ENCODE measurements at places on chromosomes 5 and 9. TPM values are rescaled to one million over a fixed set of nuclear protein-coding genes. Genes with fewer than 3 reads are reported as not detected.

Gene MACIR
- total RNA-seq, result 4.6 TPM

Gene DBN1
- 211 TPM for total RNA-seq

Gene RAB3C
- not detected for total RNA-seq

Gene SPATA6L
- total RNA-seq, result 0.26 TPM

Gene FCN1
- not detected for total RNA-seq

Gene IFNK
- not detected for total RNA-seq

Gene SHC3
- total RNA-seq, result 6.5 TPM

Gene IFNA5
- not detected for total RNA-seq

Gene PAEP
- total RNA-seq, result not detected

Gene SLC30A5
- 59.9 TPM for total RNA-seq

Gene GTF2H2C
- 31.0 TPM for total RNA-seq
